ENCODE measurements at places on chromosomes 12 and 14. TPM values are rescaled to one million over a fixed set of nuclear protein-coding genes. Genes with fewer than 3 reads are reported as not detected.

The RNASE7 gene
- total RNA-seq: not detected

The DBX2 gene
- not detected for total RNA-seq

The SLC25A21 gene
- not detected for total RNA-seq

The FAM186B gene
- total RNA-seq: 0.22 TPM

The MUCL1 gene
- not detected for total RNA-seq

The GALNT6 gene
- 4.9 TPM for total RNA-seq

The SIX6 gene
- total RNA-seq: not detected

The KRT84 gene
- total RNA-seq: not detected

The PDZRN4 gene
- total RNA-seq: not detected

The CCDC60 gene
- not detected for total RNA-seq

The AQP2 gene
- total RNA-seq: not detected

The GYS2 gene
- total RNA-seq: 0.11 TPM

The GLIPR1L2 gene
- total RNA-seq: 0.47 TPM

The AMDHD1 gene
- 1.8 TPM for total RNA-seq

The PLCZ1 gene
- not detected for total RNA-seq

The OAS3 gene
- total RNA-seq: 22.5 TPM

The ACSS3 gene
- total RNA-seq: not detected

The RASSF3 gene
- total RNA-seq: 159 TPM

The TUNAR gene
- total RNA-seq: not detected

The EIF2B2 gene
- total RNA-seq: 31.3 TPM

The CCDC184 gene
- total RNA-seq: 0.42 TPM

The ADSS1 gene
- total RNA-seq: 1.5 TPM

The VRTN gene
- not detected for total RNA-seq

The KERA gene
- not detected for total RNA-seq

The EML5 gene
- 5.5 TPM for total RNA-seq

The IFT43 gene
- total RNA-seq: 13.4 TPM

The HOXC6 gene
- total RNA-seq: not detected

The CCDC196 gene
- not detected for total RNA-seq

The DDN gene
- not detected for total RNA-seq

The ASPG gene
- not detected for total RNA-seq
